Stimulated activated CD4-positive, alpha-beta T cell treated with anti-CD3 and anti-CD28 coated beads, Interleukin-2, amount 100 ng/mL, for 48 hours (primary cell): ENCODE measurements at places on chromosomes 12 and 14.

- no peak for DNase-seq
Measured at GRCh38 chr14:22803687-22803974, 11.6 kb downstream of the SLC7A7 start.

DNA sequence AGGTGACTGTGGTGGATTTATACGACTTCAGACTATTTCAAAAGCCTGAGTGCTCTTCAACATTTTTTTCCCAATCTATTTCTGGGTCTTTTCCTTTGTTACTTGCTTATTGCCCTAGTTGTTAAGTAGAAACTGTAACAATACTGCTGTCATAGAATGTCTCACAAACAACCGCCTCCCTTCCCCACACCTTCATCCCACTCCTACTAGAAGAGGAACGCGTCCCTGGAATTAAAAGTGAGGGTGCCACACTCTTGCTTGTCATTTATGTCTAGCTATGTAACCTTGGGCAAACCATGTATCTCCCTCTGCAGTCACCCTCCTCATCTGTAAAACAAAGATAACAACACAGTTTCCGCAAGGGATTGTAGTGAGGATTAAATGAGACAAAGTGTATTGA lies 8.6 kb downstream of the BRAP start:
- DNase-seq, result no peak

GRCh38 chr12:47035484-47035883 lies 43.9 kb upstream of the PCED1B start:
- DNase-seq, result no peak

GRCh38 chr14:22296088-22296487 lies 292.9 kb downstream of the DAD1 start:
- DNase-seq, result no peak
